CD4-positive, alpha-beta T cell treated with Interleukin-6 at 100 ng/mL for 8 hours (primary cell): ENCODE measurements at places on chromosomes 3 and 15.
A peak's percentile ranks its signal among the peaks of the same experiment; 100 is the strongest.

- DNase-seq, result no peak
These were observed 79.9 kb upstream of the RGMA start for GRCh38 chr15:93168910-93169309.

DNA sequence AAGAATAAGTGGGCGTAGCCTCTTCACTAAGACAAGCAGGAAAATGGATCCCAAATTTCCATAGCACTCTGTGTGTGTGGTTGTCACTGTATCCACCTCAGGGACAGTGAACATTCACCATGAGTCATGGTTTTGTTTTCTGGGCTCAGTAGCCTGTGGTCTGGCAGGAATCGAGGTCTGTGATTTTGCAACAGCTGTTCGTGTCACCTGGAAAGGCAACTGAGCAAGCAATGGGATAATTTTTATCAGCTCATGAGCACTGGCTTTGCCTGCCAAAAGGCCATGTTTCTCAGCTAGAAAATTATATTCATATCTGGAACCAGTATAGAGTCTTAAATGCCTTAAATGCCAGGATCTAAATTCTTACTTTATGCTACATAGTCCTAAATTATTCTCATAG, 60.9 kb downstream of the STRIT1 start:
- DNase-seq, result no peak

DNA sequence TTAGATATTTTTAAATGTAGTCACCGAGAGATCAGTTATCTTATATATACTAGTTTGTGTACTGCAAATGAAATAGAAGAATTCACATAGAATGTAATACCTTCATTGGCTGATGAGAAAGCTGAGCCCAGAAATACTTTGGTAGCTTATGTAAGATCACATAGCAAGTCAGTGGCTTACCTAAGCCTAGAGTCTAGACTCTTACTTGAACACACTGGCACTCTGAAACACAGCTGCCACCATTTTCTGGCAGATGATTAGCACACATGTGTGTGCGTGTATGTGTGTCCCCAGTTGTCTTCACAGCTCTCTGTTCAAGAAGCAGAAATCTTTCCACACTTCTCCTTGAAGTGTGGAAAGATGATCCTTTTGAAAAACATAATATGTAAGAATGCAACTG, 124.3 kb downstream of the NEO1 start:
- no peak for DNase-seq

DNA sequence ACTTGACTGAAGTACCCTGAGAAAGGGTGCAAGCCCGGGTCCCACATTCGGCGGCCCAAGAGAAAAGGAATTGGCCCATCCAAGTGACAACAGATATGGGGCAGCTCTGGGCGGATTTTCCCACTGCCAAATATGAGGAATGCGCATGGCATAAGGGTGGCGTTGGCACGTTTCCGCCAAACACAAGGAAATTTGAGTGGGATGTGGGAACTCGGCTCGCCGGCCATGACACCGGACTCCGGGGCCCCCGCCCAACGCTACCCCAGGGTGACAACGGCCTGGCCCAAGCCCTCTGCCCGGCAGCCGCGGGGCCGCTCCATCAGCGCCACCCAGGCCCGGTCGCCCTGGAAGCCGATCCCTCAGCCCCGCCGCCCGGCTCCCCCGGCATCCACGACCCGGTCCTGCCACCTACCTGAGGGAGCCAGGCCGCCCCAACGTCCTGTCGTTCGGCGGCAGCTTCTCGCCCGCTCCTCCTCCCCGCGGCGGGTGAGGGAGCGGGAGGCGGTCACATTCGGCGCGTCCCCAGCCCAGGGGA, 449 bp downstream of the RAF1 start:
- no peak for DNase-seq

DNA sequence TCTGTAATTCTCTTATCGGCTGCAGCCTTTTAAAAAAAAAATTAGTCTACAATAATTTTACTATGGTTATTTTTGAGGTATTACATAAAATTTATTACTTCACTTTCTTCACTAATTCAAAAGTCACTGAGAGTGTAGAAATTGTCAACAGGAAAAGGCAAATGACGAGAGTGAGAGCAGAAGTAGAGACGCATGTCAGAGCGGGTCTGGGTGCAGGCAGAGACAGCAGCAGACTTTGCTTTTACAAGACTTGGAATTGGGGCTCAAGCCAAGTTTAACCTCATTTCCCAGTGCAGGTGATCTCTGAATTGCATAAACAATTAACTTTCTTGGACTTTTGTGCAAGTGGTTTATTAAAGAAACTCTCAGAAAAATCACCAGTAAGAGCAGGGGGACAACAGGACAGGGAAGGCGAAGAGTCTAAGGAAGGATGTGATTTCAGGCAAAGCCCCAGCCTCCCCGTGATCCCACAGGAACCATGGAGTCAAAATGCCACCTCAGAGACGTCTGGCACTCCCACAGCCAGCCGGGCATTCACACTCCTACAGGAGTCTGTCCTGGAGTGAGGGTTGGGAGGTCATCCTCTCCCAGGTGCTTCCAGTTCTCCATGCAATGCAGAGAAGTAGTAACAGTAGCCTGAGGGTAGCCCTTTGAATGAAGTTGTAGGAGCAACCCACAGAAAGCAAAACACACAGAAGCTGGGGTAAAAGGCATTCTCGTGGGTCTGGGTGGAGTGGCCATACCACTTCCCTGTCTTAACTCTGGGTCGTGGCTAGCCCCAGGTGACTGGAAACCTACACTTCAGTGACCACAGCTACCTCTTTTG, 274.0 kb upstream of the TGFBR2 start:
- peak; percentile 25 for DNase-seq

DNA sequence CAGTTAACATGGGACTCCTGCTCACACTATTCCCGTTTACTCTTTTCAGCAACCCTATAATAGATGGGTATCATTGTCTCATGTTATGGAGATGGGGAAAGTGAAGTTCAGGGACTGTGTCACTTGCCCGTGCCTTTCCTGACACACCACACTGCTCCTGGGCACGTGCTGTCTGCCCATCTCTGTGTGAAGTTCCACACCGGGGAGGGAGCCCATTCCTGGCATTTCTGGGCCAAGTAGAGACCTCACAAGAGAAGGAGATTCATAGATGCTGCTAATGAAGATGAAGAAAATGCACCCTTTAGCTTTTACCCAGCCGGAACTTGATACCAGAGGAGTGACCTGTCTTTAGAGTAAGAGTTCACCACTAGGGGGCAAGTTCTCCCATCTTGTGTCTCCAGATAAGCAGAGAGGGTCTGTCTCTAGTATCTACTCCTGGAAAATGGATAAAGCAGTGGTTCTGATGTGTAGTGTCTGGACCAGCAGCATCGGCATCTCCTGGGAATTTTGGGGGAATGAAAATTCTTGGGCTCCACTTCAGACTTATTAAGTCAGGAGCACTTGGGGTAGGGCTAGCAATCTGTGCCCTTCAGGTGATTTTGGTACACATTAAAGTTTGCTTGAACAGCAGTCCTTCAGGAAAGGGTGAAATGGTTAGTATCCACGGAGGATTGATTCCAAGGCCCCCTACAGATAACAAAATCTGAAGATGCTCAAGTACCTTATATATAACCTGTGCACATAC, 2.0 kb upstream of the TOPBP1 start:
- DNase-seq, result peak; percentile 61

GRCh38 chr15:61025781-61026180, 203.3 kb downstream of the RORA start:
- DNase-seq, result no peak

- DNase-seq, result no peak
These were observed 269.2 kb downstream of the THSD4 start for GRCh38 chr15:71384501-71384900.

DNA sequence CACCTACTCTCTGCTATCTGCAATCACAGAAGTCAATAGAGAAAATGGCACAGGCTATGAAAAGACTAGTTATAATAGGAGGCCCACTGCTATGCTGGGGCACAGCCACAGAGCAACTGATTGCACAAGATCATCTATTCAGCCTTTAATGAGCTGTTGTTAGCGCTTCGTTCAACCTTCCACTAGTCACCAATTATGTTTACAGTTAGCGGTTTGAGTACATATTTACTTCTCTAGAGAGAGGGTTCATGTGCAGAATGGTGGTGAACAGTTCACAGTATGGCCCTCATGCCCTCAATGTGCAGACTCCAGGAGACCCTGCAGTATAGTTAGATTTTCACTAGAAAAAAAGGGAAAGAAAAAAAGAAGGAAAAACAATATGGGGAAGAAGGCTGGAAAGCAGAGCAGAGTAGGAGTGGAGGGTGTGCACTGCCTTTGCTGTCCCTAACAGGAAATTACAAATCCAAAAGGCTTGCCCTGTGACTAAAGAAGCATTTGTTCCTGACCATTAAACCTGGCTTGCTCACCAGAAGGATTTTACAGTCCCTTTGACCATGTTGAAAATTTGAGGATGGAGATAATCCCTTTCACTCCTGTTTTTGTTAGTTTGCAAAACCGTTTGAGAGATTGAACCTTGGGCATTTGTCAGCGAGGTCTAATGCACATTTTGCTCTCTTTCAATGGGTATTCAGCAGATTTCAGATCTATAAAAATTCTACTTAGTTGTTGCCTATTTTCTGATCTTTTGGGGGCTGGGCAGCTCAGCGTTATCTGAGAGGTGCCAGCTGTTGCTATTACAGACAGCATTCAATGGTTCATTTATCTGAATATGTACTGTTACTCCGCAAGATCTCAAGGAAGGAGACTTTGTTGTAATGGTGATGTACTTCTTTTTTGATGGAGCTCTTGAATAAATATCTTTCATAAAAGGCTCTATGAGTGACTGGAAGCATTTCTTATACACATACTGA, 296.1 kb downstream of the LSAMP start:
- no peak for DNase-seq

- no peak for DNase-seq
These were observed 81.9 kb downstream of the MECOM start for GRCh38 chr3:169581633-169582032.

- no peak for DNase-seq
These were observed 141.9 kb upstream of the C2CD4B start for GRCh38 chr15:62306851-62307504.

GRCh38 chr3:94373456-94373855, 310.6 kb downstream of the NSUN3 start:
- DNase-seq, result no peak

DNA sequence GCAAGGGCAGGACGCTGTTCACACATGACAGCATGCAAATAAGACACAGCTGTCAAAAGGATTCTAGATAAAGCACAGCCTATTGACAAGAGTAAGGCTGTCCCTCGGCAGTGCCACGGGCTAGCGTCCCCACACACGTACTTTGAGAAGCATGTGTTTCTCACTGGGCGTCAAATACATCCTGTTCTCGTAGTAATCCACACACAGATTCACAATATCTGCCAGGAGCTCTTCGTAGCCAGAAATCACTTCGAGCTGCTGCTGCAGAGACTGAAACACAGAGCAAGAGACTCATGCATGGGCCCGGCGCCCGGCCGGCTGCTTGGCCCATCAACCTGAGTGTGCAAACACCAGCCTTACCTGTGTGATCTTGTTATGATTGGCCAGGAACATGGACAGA, 41.1 kb downstream of the CYFIP1 start:
- no peak for DNase-seq

- DNase-seq, result no peak
These were observed 180.7 kb upstream of the TTC14 start for GRCh38 chr3:180421221-180421620.

GRCh38 chr15:84928843-84929168, 44.3 kb downstream of the SLC28A1 start:
- no peak for DNase-seq

GRCh38 chr3:185175370-185175987, 22.6 kb upstream of the C3orf70 start:
- no peak for DNase-seq

GRCh38 chr15:57923750-57924149, 141.8 kb downstream of the ALDH1A2 start:
- no peak for DNase-seq

DNA sequence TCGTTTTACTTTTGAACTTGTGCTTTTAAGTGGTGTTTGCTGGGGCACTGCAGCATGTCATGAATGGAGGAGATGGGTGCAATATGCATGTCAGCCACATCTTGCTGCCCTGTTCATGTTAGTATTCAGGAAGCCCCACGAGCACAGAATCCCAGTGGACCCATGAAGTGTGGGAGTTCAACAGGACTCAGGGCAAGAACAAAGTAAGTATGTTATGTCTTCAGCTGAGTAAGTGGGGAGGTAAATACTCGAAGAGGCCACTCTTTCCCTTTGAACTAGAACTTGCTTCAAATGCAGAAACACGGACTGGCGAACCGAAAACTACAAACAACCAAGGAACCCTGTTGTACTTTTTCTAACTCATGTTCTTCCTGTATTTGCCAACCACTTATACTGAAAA, 23.4 kb downstream of the SOX14 start:
- no peak for DNase-seq

GRCh38 chr3:152050903-152051302, 177.5 kb downstream of the SUCNR1 start:
- DNase-seq, result no peak

DNA sequence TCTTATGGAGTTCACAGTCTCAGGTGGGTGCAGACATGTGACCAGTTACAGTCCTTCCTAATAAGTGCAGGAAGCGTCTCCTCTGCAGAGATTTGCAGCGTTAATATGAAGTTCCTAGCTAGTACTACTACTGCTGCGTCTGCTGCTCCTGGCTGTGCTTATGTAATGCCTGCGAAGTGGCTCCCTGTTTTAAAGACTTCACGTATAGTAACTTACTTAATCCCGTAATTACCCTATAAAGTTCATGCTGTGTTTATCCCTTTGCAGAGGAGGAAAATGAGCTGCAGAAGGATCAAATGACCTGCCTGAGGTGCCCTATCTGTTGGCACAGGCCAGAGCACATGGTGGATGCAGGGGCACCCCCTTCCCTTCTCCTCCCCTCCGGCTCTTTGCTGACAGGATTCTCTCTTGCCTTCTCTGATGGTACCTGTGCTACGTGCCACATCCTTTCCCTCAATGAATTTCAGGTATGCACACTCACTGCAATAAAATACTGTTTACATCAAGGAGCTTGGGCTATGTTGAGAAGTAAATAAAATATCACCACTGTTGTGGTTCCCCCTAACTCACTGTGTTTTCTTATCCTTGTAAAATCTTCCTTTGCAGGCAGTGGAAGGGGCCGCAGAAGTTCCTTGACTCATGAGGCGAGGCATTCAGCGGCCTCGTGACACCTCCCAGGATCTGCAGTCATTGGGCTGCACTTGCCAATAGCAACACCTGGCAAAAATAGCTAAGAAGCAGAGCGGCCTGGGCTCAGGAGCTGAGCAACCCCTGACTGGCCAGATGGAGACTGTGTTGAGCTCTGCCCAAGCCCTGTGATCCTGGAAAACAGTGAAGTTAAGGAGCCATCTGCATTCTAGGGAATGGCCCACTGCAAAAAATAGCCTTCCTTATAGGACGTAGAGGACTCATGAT, 188.9 kb upstream of the ATP10A start:
- no peak for DNase-seq

GRCh38 chr3:177694316-177694715, 497.0 kb upstream of the TBL1XR1 start:
- no peak for DNase-seq

DNA sequence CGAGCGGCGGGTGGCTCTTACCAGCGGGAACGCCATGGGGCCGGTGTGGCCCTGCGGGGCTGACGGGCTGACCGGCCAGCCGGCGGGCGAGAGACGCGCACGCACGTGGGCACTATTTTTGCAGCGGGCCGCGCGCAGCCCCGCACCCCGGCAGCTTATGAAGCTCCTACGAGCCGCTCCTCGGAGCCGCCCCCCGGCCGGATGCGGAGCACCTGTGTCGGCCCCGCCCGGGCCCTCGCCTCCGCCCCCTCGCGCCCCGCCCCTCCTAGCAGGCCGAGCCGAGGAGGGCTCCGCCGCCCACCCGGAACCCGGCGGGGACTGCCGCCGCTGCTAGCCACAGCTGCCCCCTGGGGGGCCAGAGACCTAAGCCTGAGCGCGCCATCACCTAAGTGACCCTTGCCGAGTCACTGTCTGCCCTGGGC, 683 bp upstream of the CPEB1 start:
- DNase-seq, result peak; percentile 26
